ENCODE measurements at places on chromosomes 11 and 22. TPM values are rescaled to one million over a fixed set of nuclear protein-coding genes. Genes with fewer than 3 reads are reported as not detected.

The MS4A6E gene
- not detected for total RNA-seq

The PRAME gene
- under 0.01 TPM for total RNA-seq

The PGA4 gene
- total RNA-seq, result not detected

The DERL3 gene
- total RNA-seq, result under 0.01 TPM

The OR6A2 gene
- 0.65 TPM for total RNA-seq

The PGM2L1 gene
- total RNA-seq, result 0.72 TPM

The SPINDOC gene
- 18.1 TPM for total RNA-seq

The TSSK2 gene
- total RNA-seq, result not detected
